ENCODE measurements at places on chromosomes 3 and 15. TPM values are rescaled to one million over a fixed set of nuclear protein-coding genes. Genes with fewer than 3 reads are reported as not detected.

Gene GOLGA8M
- total RNA-seq, result 0.39 TPM

Gene ZDHHC23
- 0.48 TPM for total RNA-seq

Gene HIGD1A
- 118 TPM for total RNA-seq

Gene CAMP
- not detected for total RNA-seq

Gene ONECUT1
- not detected for total RNA-seq

Gene PKM
- 1,181 TPM for total RNA-seq

Gene PARP15
- total RNA-seq, result 4.3 TPM

Gene GMNC
- total RNA-seq, result 0.06 TPM

Gene SLC35G2
- total RNA-seq, result 9.5 TPM

Gene IMPG2
- total RNA-seq, result 0.99 TPM

Gene CXCR6
- not detected for total RNA-seq

Gene NR2E3
- total RNA-seq, result 0.10 TPM

Gene RAMAC
- 16.5 TPM for total RNA-seq

DNA sequence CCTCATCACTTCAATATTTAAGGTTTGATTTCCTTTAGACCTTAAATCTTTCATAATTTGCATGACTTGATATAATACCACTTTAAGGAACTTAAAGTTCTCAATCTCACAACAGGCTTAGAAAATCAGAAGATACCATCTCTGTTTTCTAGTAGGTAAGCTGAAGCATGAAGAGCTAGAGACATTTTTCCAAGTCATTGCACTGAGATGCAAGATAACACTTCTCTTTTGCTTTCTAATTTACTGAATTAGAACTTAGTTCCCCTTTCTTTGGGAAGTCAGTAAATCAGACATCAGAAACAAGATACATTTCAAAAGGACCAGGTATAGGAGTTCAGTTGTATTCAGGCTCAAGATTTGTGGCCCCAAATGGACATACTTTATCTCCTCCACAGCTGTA, 79.7 kb downstream of the DZIP3 start:
- DNase-seq, result no peak

- DNase-seq, result no peak
These were observed 211.2 kb downstream of the TJP1 start for GRCh38 chr15:29611057-29611456.

DNA sequence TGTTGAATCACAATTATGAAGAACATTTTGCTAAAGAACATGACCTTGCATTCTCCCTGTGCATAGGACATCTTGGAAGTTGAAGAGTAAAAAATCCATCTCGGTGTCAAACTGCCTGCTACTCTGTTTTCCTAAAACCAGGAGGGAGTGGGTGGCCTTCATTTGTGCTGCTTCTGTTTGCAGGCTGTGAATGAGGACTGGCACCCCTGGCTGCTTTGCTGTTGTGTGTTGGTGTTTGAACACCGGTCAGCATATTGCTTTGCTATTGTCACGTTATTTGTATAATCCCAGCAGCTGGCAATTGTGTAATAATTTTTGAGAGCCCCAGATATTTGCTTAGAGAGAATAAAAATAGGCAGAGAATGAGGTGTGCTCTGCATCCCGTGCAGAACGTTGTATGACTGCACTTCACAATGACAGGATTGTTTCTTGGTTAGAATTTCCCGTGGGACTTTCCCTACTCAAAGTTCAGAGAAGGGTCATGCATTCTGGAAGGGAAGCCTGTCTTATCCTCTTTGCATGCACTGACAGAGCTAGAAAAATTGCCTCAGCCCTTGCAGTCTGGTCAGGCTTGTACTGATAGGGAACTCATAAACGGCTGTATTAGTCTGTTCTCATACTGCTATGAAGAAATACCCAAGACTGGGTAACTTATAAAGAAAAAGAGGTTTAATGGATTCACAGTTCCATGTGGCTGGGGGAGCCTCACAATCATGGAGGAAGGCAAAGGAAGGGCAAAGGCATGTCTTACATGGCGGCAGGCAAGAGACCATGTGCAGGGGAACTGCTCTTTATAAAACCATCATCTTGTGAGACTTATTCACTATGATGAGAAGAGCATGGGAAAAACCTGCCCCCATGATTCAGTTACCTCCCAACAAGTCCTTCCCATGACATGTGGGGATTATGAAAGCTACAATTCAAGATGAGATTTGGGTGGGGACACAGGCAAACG, 16.3 kb downstream of the SV2B start:
- no peak for DNase-seq

DNA sequence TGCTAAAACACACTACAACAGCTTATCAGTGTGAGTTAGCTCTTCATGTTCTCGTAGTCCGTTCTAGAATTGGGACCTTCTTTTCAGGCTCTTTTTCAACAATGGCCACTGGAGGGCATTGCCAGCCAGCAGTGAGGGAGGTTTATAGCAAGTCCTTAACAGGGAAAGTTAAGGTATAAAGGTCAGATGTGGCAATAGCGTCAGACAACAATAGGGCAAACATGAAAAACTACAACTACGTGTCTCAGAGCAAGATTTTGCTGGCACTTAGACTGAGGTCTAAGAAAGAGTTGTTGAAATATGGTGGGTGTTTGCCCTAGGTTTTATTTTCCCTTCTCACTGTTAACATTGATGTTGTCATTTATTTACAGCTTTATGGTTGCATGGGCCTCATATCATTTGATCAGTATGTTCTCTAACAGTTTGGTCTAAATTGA, 161.4 kb downstream of the GMNC start:
- peak; percentile 16 for DNase-seq

DNA sequence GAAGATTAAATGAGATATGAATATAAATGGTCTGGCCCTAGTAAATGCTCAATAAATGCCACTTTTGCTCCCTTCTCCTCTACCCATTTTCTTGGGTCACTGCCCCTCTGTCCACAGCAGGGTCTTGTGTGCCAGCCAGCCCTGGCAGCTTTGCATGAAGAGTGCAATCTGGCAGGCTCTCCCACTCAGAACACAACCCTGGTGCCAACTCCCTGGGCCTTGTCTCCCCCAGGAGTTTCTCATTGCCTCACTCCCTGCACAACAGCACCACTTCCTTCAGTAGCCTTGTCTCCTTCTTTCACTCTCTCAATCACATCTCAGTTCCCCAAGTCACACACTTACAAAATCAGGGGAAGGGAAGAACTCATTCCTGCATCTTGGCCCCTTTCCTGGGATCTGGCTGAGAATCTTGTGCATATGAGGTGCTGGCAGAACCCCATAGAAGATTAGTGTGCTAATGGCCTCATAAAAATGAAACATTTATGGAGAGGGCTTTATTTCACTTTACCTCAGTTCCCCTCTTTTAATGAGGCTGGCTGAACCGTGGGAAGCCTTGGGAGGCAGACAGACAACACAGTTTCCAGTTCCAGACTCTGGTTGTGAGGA, 445.9 kb upstream of the PROK2 start:
- no peak for DNase-seq

GRCh38 chr15:53830707-53831386, 71.4 kb upstream of the WDR72 start:
- DNase-seq, result no peak

DNA sequence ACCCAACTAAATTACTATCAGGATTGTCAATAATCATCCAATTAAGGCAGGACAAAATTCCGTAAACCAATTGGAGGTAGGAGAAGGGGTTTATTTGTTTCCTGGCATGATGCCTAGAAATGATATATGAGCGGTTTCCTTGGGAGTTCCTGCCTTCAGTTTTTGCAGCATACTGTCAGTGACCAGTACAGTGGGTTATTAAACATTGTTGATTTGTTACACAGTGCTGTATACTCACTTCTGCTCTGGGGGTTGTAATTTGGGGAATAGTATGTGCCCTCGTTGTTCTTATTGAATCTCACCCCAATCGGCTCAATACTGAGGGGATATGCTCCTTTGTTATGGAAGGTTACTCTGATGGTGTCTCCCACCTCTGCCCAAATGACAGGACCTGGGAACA, 22.2 kb downstream of the CP start:
- DNase-seq, result peak; percentile 51

- DNase-seq, result no peak
These were observed 409.1 kb upstream of the ATP11B start for GRCh38 chr3:182384221-182384620.

DNA sequence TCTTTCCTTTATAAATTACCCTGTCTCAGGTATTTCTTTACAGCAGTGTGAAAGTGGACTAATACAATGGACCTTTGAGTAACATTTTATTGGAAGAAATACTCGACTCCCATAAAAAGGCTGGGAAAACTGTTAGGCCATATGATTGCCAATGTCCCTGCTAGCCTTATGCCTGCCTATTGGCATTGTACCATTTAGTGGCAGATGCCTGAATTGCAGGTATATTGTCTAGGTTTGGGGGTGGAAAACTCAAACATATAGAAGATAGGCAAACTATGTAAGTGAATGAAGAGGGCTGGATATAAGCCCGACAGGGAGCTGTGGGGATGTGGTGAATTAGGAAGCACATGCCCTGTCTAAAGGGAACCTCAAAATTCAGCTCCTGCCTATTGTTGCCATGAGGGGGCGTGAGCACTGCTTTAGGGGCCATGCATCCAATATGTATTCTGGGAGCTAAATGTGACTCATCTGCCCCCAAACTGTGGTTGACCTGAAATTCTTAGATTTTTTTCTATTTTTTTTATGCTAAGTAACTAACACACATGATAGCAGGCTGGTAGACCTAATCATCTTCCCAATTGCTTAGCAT, 65.2 kb upstream of the TRA2B start:
- no peak for DNase-seq

- DNase-seq, result no peak
These were observed 17.9 kb upstream of the SPPL2A start for GRCh38 chr15:50783411-50783810.

- no peak for DNase-seq
These were observed 226.6 kb upstream of the IL12A start for GRCh38 chr3:159761848-159762635.

DNA sequence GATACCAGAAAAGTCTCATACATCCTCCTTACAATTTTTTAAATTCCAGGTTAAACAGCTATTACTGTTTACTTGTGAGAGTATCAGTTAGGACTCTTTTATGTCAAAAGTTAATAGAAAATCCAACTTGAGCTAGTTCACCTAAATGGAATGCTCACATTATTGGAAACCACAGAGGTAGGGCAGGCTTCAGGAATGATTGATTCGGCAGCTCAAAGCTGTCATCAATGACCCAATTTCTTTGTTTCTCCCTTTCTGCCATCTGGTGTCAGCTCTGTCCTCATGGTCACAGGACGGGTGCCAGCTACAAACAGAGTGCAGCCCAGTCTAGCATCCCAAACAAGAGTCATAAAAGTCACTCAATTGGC, 32.2 kb downstream of the CFAP20DC start:
- DNase-seq, result no peak

- peak; percentile 47 for DNase-seq
These were observed 276.0 kb downstream of the GBE1 start for GRCh38 chr3:81485444-81485865.

- no peak for DNase-seq
These were observed 42.1 kb upstream of the RASA2 start for GRCh38 chr3:141444586-141445285.

DNA sequence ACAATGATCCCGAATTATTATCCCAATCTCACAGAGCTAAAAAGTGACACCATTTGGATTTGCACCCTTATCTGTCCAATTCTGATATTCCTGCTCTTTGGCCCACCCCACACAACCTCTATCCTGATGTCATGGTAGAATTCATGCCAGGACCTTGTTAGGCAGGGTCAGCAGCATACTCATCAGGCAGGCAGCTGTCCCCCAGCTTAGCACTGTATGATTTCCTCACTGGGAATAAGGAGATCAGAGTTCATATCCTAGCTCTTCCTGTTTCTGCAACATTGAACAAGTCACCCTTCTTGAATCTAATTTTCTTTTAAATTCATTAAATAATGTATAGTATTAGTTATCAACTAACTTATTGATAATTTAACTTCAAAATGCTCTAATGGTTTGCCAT, 12.0 kb upstream of the C3orf80 start:
- no peak for DNase-seq

DNA sequence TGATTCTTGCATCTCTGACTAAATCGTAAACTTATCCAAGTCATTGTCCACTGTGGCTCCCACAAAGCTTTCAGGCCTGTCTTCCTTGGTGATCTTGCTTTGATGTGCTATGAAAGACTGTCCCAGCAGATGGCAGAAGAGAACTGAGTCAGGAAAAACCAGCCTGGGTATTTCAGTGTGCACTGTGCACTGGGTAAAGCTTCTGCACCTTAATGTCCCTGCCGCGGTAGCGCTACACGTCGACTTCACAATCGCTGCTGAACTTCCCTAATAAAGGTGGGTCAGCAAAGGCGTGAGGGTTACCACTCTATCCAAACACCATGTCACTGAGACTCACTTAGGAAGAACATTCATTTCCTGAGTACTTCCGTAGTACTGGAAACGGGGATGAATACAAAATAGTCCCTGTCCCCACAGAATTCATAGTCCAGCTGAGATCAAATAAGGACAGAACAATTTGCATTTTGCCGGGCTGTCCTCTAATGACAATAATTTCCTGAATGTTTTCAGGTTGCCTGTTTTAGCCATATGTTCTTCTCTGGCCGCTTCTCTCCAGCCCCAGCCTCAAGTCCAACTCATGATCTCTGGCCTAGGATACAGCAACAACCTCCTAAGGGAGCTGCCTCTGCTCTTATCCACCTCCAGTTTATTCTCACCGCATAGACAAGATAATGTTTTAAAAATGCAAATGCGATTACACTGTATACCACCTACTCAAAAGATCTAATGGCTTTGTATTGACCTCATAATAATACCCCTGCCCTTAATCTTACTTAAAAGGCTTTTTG, 83.6 kb upstream of the AKAP13 start:
- DNase-seq, result peak; percentile 56

DNA sequence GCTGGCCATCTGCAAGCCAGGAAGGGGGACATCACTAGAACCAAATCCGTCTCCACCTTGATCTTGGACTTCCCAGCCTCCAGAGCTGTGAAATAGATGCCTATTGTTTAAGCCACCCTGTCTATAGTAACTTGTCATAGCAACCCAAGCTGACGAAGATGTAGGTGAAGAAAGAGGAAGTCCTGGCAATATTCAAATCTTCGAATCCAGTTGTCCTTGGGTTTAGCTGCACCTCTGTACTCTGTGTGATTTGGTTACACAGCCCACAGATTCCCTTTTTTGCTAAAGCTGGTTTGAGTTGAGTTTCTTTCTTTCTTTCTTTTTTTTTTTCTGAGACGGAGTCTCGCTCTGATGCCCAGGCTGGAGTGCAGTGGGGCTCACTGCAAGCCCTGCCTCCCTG, 68.0 kb upstream of the XCR1 start:
- DNase-seq, result no peak

- DNase-seq, result no peak
These were observed 136.3 kb downstream of the LRRK1 start for GRCh38 chr15:101055411-101055810.

GRCh38 chr15:85899927-85900326, 105.2 kb upstream of the KLHL25 start:
- DNase-seq, result no peak
